ENCODE measurements at places on chromosomes 13 and 19.
A peak's percentile ranks its signal among the peaks of the same experiment; 100 is the strongest.

GRCh38 chr19:1167687-1168571 is 6.1 kb downstream of the SBNO2 start:
- DNase-seq, result no peak

DNA sequence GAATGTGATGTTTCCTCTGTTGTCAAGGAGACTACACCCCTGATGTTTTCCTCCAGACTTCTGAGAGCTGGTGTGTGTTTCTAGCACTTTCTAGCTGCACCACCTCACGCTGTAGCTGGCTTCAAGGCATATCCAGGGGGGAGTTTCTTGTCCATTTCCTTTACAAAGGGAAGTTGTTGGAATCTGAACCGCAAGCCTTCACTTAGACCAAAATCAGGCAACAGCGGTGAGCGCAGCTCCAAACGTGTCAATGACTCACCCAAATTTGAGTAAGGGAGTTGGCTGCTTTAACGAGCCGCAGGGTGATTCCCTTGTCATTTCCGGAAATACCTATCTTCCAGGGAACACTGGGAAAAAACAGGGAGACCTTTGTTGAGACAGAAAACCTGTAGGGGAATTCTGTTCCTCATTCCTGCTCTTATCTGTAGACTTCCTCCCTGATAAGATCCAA is 2.5 kb downstream of the LDLR start:
- DNase-seq, result peak; percentile 98

DNA sequence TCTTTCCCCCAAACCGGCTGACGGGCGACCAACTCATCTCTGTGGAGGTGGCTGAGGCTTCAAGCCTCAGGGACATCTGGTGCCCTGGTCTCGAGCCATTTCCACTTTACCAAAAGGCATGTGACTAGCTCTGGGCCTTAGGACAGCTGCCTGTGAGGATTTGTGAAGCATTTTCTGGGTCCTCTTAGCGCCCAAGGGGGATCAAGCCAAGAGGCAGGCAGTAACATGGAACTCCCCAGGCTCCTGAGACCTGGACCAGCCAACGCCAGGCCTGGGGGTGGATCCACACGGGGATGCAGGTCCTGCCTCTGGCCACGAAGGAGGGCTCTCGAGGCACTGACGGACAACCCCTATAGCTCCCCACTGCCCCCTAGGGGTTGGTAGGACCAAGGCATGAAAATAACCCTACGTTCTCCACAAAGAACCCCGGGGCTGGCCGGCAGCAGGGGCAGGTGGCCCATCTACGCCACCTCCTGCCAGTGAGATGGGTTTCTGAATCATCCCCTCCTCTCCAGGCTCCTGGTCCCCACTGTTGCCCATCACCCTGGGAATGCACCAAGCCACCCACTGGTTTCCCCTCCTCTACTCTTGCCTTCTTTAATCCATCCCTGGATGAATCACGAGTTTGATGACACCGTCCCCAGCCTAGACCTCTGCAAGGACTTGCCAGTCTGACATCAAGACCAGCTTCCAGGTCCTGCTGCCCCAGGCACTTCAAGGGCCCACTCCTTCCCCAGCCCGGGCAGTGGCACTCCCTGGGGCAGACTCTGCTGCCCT is 7.0 kb upstream of the MYDGF start:
- peak; percentile 32 for DNase-seq

DNA sequence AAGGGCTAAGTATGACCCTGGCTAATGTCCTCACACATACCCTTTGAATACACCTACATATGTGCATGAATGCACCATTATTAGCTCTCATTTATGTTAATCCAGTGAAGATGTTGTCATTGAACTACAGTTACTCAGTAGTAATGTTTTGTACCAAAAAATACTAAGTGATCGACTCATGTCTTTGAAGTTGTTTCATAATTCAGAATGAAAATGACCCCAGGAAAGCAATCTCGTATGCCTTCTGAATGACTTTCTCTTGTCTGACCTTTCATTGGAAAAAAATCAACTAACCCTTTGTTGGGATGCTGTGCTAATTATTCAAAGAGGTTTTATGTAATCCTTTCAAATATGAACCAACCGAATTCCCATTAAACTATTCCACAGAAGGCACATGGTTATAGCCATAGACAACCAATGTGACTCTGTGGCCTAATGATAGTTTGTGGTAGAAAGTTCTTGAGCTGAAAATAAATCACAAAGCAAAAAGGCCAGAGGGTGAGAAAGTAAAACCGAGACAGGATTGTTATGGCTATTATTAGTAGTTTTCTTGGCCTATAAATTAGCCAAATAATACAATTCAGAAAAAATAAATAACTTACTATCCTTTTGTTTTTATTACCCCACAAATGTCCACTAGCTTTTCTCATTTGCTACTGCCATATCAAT is 86.8 kb upstream of the STARD13 start:
- DNase-seq, result no peak

DNA sequence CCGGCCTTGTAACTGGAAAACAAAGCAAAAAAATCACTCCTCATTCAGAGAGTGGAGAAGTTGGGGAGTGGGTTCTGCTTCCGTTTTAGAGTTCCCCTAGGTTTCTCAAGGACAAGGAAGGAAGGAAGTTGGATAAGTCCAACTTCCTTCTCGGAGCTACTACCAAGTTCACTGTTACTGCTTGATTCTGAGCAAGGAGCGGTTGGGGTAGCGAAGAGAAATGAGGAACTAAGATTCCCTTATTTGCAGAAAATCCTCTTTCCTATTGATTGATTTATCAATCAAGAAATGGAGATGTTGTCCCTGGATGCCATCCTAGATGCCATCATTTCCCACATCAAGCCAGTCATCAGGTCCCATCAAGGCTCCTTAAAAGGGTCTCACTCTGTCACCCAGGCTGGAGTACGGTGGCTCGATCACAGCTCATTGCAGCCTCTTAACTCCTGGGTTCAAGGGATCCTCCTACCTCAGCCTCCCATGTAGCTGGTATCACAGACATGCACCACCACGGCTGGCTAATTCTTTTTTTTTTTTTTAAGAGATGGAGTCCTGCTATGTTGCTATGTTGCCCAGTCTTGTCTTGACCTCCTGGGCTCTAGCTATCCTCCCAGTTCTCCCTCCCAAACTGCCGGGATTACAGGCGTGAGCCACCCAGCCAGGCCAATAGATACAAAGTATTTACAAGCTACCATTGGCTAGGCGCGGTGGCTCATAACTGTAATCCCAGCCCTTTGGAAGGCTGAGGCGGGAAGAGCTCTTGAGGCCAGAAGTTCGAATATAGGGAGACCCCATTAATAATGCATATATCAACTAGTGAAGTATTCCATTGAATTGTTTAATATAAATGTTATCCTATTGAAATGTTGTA is 809 bp upstream of the B9D2 start:
- DNase-seq, result no peak

DNA sequence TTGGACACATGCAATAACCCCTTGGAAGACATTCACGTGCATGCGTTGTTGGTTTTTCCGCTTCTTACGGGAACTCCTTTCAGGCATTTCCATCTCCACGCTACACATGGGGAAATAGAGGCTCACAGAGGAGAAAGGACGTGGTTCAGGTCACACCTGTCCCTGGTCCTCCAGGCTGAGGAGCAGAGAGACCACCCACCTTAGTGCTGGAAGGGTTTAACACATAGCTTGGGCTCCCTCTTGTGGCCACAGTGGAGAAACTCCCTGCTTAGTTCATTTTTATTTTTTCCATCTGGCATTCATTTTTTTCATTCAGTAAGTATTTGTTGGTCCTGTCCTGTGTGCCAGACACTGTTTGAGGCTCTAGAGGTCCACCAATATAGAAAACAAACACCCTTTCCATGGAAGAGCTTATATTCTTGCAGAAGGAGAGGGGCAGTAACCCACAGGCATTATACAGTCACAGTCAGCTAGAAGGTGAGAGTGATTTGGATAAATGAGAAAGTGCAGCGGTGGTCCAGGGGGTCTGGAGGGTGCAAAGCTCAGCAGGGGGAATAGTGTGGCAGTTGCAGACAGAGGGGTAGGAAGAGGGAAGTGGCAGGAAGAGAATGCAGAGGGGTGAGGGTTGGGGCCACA is 24.2 kb upstream of the TTYH1 start:
- peak; percentile 46 for DNase-seq

DNA sequence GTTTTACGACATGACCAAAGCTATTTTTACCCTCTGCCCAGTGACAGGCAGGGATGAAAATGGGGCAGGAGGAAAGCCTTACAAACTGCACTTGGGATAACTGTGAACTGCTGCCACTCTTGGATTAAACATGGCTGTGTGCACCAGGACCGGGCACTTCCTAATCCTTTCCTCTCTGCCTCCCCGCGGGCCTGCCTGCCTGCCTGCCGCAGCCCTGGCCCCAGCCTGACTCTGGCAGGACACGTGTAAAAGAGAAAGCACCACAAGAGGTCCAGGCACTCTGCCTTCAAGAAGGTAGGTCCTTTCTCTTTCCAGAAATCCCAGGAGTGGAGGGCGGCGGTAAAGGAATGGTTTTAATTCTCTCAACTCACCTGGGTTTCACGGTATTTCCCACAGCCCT is 4.8 kb downstream of the TSHZ3 start:
- no peak for DNase-seq

GRCh38 chr19:36672368-36672767 is 5.7 kb upstream of the ZNF461 start:
- DNase-seq, result no peak

GRCh38 chr19:38046254-38047048 is 139.4 kb downstream of the SIPA1L3 start:
- DNase-seq, result no peak

DNA sequence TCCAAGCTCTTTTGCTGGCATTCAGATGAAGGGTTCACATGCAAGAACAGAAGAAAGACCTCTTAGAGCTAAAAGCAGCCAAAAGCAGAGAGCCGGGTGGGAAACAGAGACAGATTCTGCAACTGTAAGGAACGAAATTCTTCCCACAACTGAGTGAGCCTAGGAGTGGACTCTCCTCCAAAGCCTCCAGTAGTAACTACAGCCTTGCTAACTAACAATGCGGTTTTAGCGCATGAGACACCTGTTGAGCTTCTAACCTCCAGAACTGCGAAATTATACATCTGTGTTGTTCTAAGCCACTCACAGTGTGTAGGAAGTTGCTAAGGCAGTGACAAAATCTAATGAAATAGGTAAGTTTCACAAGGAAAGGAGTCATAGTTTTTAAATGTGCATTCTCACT is 98.1 kb upstream of the SLITRK1 start:
- no peak for DNase-seq

DNA sequence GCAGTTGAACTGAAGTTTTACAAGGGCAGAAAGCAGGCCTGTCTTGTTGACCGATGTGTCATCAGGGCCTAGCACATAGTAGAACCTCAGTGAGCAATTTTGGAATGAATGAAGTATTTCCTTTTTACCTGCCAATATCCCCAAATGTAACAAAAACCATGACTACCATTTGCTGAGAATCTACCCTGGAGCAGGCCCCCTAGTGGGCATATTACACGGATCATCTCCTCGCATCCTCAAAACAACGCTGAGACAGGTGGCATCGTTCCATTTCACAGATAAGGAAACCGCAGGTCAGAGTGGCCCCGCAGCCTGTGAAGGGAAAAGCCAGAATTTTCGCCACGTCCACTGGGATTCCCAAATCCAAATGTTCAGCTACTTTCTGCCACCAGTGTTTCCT is 77.9 kb downstream of the CACNA1A start:
- DNase-seq, result peak; percentile 21

GRCh38 chr13:113448885-113449692 is 4.2 kb downstream of the ADPRHL1 start:
- DNase-seq, result no peak

- no peak for DNase-seq
Observed at GRCh38 chr19:35125270-35125717, 9.6 kb downstream of the LGI4 start.

- peak; percentile 65 for DNase-seq
Observed at GRCh38 chr13:79427265-79427664, 21.2 kb upstream of the RBM26 start.

- no peak for DNase-seq
Observed at GRCh38 chr13:98997011-98997730, 19.3 kb upstream of the DOCK9 start.

DNA sequence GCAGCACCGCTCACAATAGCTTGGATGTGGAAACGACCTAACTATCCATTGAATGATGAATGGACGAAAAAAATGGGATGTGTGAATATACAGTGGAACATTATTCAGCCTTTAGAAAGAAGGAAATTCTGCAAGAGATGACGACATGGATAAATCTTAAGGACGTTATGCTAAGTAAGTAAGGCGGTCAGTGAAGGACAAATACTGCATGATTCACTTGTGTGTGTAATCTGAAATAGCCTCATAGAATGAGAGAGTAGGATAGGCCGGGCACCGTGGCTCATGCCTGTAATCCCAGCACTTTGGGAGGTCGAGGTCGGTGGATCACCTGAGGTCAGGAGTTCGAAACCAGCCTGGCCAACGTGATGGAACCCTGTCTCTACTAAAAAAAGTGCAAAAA is 25.4 kb upstream of the ZNF766 start:
- DNase-seq, result no peak

GRCh38 chr13:66367356-66367755 is 862.8 kb downstream of the PCDH9 start:
- DNase-seq, result no peak

DNA sequence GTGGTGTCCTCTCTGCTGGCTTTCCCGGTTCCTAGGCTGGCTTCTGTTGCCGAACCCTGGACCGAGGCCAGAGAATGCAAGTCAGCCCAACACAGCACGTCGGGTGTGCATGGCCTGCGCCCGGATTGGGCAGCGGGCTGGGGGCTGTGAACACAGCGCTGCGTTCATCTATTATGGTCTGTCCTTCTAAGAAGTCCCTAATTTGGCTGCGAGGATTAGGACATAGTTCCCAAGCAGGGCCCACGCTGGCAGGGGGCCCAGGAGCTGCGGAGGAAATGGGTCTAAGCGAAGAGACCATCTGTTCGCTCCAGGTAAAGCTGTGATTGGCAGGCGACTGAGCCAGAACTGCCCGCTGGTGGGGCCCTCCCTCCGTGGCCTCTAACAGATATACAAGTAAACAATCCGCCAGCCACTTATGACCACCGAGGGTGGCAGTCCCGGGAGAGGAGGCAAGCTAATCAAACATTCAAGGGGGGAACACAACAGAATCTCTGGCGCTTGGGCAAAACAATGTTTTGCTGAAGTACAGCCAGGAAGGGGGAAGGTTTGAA is 6.0 kb downstream of the SYCE2 start:
- DNase-seq, result no peak

DNA sequence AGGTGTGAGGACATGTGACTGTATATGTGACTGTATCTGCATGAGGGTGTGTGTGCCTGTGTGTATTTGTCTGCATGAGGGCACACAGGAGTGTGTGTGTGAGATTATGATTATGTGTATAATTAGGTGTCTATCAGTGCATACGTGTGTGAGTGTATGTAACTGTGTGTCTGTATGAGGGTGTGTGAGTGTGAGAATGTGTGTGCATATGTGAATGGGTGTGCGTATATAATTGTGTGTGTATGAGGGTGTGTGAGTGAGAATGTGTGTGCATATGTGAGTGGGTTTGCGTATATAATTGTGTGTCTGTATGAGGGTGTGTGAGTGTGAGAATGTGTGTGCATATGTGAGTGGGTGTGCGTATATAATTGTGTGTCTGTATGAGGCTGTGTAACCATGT is 3.0 kb upstream of the ACSBG2 start:
- no peak for DNase-seq

GRCh38 chr19:40147693-40148347 is 43.4 kb upstream of the MAP3K10 start:
- DNase-seq, result peak; percentile 45

Measured in kidney tubule cell (primary cell).